Fibroblast of skin of left biceps (primary cell): ENCODE measurements at places on chromosomes 3 and 15.

- no peak for DNase-seq
Observed at GRCh38 chr15:66600240-66600627, 34.4 kb upstream of the LCTL start.

- DNase-seq = no peak
Observed at GRCh38 chr3:8938021-8938420, 25.3 kb downstream of the RAD18 start.

DNA sequence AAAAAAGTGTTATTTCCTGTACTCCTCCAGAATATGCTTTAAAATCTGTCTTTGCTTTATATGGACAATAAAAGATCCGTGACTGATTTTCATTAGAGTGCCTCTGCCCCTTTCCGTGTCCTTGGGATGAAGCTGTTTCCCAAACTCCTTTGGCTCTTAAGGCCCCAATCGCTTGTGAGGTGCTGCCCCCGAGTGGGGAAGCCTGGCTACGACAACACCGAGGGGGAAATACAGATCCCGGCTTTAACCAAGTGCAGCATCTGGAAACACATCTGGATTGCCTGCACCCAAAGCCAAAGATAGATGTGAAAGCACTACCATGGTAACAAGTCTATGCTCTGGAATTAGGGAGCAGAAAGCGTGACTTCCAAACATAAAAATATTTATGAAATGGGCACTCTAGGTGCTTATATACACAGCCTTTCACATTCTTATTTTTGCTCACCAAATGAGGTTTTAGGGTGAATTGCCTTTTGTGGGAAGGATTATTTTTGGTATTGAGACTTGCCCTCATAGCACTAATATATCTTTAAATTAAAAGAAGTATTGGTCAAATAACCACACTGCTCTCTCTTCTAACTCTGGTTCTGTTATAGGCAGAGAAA lies 40.6 kb upstream of the ADCY5 start:
- DNase-seq = peak; percentile 13

DNA sequence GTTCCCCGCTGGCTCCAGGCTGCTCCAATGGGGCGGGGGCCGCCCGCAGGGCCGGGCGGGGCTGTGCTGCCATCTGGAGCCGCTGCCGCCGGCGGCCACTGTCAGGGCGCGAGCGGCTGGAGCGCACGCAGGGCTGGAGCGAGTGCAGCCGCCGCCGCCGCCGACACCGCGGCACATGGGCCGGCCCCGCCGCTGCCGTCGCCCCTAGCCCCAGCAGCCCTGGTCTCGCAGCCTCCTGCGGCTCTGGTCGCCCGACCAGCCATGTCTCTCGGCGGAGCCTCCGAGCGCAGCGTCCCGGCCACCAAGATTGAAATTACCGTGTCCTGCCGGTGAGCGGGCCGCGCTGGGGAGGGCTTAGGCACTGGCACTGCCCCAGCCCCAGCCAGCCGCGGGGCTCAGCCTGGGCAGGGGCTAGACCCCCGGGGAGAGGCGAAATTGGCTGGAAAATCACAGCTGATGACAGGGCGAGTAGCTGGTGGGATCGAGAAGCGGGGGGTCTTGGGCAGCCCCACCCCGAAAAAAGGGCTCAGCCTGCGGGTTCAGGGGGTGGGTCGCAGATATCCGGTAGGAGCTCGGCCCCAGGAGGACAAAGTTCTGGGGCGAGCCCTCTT lies at the start of gene CPNE9:
TSS of gene CPNE9 (plus strand) at position 98 of the 611 bp plus-strand sequence. CDS start at position 262, 164 bp downstream.
- DNase-seq = no peak

- DNase-seq = no peak
Observed at GRCh38 chr3:122060040-122060698, 5.0 kb downstream of the CD86 start.

GRCh38 chr15:100892013-100892355 lies 12.4 kb downstream of the ALDH1A3 start:
- DNase-seq = no peak

GRCh38 chr15:64985366-64986033 lies 4.2 kb downstream of the SPG21 start:
- DNase-seq = no peak

DNA sequence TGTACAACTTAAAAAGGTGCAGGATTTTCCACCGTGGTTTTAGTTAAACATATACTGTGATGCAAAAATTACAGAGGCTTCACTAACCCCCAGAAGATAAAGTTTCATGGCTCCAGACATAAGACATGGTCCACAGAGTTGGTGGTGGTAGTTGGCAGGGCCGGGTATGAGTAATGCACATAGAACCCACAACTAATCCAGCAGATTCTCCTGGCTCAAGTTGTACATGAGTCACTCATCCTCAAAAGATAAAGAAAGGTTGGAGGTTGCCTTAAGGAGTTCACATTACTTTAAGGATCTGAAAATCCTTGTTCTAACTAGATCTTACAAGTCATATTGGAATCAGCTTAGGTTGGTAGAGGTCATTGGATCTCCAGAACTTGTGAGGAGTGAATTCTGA lies 98.3 kb upstream of the ZBTB20 start:
- DNase-seq = peak; percentile 65

- no peak for DNase-seq
Observed at GRCh38 chr3:128293930-128294329, 140.6 kb downstream of the EEFSEC start.

DNA sequence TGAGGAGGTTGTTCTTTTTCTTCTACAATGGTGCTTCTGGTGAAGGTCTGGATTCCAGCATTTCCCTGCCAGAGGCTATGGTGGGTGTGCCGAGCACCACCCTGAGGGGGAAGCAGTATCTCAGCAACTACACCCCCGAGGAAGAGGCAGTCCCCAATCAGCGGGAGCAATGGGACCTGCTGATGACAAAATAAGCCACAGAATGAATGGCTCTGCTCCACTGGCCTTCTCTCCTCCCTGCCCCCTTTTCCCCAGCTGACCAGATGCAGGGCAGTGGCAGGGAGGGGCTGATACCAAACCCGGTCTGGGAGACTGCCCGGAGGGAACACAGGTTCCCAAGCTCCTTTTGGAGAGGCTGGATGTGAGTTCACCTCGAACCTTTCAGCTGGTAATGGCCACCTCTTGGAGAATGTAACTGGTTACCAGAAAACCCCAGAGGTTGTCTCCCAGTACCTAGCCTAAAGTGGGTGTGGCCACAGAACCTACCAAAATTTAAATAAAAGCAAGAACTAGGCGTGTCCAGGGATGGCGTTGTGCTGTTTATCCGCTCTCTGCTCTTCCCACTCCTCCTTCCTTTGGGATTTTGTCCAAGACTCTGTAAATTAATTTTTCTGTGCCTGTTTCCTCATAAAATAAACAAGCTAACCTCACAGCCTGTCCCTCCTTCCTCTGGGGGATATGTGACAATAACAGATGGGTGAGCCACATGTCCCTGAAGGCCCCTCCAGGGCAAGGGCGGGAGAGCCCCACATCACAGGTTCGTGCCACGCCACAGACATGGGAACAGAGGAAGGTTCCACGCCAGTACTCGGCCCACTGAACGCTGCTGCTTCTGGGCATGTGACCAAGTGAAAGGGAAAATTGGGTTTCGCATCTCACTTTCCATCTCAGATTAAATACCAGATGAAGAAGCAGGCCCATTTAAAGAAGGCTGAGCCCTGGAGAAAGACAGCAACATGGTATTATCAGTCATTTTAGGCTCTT lies 35.1 kb upstream of the SPTBN5 start:
- no peak for DNase-seq

- DNase-seq = no peak
Observed at GRCh38 chr3:32871273-32871672, 53.5 kb downstream of the TRIM71 start.

DNA sequence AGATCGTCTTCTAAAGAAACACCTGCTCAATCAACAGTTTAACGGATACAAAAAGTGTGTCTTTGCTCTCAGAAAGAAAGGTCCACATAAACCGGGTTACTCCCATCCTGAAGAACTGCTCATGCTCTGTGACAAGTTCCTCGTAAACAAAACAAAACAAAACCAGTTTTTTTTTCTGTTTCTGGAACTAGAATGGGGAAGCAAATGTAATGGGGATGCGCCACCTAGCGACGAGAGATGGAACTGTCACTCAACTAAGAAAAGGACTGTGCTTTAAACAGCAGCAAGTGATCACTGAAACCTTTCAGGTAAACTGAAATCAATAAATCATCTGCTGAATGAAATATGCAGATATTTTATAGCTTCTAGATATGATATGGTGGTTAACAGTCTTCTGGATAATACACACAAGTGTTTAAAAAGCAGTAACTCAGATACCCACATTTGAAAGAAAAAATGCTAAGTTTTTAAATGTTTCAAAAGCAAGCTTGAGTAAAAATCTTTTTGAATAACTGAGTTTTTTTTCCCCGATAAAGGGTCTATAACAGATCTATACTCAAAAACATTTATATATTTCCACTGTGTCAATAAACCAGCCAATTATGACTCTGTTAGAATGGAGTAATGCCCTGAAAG lies 10.9 kb downstream of the TM2D3 start:
- peak; percentile 18 for DNase-seq
